ENCODE measurements at places on chromosomes 4 and X.
A peak's percentile ranks its signal among the peaks of the same experiment; 100 is the strongest.

- peak; percentile 6 for DNase-seq
These were observed 731 bp downstream of the BRWD3 start for GRCh38 chrX:80808881-80809411.

- no peak for DNase-seq
These were observed 91.1 kb downstream of the P2RY10 start for GRCh38 chrX:79036157-79036880.

- DNase-seq = no peak
These were observed 129.5 kb downstream of the LARP7 start for GRCh38 chr4:112766422-112766821.

DNA sequence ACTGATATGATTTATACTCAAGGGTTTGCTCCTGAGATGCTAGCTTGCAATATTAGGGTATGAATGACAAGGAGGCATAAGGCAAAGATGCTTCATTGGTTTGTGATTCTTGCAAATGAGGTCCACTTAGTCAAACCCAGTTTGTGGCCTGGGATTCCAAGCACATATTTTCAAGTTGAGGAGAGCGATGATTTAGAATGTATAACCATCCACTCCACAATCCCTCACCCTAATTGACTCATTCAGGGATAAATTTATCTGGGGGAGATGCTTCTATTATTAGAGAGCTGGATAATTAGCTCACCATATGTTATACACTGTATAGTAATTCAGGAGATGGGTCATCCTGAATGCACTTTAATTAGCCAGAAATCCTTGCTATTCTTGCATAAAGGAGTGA lies 118.3 kb upstream of the PUDP start:
- DNase-seq = no peak

DNA sequence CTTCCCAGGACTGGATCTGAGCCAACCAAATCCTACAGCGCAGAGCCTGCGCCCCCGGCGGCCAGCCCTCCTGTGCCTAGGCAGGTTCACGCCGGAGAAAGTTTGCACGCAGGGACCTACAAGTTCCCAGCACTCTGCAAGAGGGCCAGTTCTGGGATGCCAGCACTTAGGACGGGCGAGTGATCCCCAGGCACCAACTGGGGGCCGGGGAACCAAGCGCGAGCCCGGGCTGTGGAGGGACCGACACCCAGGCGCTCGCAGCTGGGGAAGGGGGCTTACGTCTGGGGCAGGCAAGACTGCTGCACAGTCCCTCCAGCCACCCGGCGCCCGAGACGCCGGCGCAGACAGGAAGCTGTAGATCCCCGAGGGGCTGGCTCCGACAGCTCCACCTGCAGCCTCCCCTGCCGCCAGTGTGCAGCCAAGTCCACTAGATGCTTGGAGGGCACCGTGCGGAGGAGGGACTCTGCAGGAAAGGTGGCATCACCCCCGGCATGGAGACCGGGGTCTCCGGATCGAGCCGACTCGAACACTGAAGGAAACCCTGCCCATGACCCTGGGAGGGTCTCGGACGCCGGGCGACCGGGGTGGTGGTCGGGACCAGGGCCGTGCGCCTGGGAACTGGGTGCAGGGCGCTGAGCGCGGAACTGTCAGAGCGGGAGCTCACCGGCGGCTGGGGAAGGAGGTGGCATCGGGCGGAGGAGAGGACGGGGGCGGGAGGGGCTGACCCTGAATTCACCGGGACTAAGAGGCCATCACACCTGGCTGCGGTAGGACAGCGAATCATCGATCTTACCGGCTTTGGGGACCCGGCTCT lies 566 bp downstream of the CORIN start:
- peak; percentile 17 for DNase-seq

DNA sequence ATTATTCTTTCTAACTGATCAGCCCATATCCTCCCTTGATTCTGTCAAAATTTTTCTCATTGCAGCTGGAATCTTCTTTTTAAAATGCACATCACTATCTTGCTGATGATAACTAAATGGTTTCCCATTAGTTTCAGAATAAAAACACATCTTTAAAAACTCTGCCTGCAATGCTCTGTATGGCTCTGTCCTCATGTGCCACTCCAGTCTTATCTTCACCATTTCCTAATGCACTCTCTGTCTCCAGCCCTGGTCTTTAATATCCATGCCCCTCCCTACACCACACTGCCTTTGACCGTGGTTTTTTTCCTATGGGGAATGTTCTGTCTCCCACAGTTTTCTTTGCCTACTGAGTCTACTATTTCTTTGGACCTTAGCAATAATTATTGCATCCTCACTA lies 244.1 kb upstream of the ARSJ start:
- DNase-seq = no peak

DNA sequence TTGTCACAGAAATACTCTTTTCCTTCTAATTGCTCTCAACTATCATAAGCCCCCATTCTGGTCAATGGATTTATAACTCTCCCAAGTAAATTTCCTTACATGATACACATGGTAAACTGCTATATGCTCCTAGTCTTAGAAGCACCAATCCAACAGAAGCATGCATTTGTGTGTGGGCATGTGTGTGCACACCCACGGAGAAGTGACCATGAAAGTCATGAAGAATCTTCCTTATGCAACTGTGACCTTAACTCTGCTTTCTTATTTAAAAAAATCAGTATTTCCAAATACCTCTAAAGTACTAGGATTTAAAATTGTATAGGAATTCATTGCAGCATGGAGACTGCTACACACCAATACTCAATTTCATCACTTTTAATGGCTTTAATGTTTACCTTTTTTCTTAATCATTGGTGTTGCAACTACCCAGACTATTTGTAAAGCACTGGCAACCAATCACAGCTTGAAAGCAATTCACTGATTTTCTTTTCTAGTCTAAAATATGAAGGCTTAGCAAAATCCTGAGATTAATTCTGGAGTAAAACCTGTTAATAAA lies 47.6 kb downstream of the MAML3 start:
- no peak for DNase-seq

GRCh38 chrX:131264053-131264452 lies 25.1 kb downstream of the IGSF1 start:
- no peak for DNase-seq

DNA sequence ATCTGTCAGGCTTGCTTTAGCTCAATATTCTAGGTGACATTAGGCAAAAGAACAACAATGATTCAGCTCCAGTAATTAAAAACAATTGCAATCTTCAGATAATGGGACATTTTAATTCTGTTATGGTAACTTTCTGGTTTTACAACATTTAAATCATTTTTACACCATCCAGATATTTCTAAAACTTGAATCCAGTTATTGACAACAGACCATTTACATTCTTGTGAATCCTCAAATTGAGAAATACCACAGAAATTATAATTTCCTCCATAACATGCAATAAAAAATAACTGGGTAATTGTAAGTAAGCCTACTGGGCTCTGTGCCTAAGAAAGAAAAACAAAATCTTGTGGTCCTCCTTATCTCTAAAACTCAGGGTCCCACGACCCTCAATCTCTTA lies 195.0 kb upstream of the S100G start:
- no peak for DNase-seq

DNA sequence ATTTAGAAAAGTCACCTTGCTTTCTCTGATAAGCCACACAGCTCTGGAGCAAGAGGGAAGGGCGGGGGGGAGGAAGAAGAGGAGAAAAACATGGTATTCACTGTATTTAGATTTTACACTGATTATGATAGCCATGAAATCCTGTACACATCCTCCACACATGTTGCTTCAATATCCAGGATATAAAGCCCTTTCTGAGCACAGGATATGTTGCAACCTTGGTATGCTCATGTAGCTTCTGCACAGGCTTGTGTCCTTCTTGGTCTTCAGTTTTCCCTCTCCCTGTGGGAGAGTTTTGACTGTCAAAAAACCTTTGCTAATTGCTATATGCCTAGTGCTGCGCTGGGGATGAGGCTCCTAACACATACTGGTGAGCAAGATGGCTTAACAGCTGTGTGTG lies 61.9 kb upstream of the DAPP1 start:
- DNase-seq = no peak

- DNase-seq = no peak
These were observed 30.7 kb upstream of the ATP6AP2 start for GRCh38 chrX:40550066-40550465.

DNA sequence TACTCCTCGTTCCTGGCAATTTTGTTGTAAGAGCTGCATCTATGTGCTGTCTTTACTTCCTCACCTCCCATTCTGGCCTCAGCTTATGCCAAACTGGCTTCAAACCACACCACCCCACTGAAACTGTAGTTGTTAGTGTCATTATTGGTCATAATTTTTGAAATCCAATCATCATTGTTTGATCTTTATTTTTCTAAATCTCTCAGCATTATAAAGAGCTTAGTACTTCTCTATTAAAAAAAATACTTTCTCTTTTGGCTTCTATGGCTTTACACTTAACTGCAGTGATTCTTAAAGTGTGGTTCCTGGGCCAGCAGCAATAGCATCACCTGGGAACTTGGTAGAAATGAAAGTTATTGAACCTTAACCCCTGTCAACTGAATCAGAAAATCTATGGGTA lies 83.5 kb upstream of the GRPR start:
- DNase-seq = no peak

DNA sequence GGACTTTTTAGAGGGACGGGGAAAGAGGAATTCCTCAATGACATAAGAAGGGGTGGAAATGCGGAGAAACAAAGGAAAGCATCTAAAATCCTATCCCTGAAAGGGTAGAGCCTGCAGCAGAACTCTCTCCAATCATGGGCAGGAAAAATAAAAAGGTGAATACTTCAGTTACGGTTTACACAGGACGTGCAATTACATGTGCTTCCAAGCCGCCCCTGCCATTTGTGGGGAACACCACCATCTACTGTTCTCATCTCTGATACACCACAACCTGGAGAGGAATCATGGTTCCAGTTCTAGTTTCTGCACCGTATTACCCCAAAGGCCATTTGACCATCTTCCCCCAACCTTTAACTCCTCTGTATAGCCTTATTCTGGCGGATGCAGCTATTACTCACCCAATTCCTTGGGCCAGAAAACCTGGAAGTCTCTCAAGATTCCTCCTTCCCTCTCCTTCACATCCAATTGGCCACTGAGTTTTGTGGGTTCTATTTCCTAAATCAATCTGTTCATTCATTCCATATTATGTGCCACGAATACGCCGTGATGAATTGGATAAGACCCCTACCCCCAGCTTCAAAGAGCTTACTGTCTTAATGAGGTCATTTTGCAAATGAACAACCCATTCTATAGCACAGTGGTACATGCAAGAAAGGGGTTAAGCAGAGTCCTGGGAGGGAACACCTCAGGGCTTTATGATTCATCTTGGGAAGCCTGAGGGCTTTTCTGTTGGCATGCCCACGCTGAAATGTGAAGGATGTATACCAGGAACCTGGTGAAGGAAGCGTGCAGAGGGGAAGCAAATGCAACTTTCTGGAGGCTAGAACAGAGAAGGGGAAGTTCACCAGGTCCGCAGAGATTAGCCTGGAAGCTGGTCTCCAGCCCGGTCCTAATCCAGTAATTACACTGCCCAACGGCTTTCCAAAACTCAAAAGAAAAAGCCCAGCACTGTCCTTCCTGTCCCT lies 1.4 kb upstream of the MSL3 start:
- no peak for DNase-seq

DNA sequence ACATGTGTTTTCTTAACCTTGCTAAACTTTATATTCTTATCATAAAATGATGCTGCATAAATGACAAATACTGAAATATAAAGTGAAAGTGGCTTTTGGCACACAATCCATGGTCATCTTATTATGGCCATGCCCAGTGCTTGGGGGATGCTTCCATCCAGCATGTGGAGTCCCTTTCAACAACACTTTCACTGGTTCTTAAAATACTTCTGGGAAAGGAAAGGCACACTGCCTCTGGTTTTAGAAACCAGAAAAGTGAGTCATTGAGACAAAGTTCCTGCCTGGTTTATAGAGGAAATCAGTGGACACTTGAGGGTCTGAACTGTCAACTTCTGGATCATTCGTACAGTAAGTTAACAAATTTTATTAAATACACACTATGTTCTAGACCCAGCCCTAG lies 248.0 kb upstream of the ADAMTS3 start:
- no peak for DNase-seq

DNA sequence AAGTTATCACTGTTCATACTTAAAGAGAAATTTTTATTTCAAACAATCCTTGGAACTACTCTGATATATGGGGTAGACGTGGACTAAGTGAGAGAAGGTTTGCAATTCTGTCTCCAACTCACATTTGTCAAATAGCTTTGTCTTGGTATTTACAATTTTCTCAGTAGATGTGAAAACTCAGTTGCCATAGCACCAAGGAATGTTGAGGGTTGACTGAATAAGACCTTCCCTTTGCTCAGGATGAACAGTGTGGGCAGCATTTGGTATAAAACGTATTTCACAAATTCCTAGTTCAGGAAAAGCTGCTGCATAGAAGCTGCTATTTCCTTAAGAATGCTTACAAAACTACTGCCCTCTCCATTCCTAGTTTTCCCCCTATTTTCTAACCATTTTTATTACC lies 399.5 kb downstream of the NKX6-1 start:
- DNase-seq = no peak

DNA sequence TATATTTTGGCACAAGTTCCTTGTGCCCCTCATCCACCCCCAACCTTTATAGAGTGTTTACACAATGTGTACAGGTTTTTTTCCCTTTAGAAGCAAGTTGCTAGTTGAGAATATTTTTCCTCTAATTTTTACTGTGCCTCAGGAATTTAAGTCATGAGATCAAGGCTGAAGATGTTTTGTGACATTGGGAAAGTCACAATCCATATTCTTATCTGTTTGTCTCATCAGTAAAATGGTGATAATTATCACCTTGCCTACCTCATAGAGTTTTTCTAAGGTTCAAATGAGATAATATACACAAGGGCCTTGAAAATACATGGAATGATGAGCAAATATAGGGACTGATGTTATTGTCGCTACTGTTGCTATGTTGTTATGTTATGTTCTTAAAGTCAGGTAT lies 109.6 kb upstream of the DIAPH2 start:
- DNase-seq = no peak

GRCh38 chr4:24473309-24473721 lies 111.0 kb downstream of the DHX15 start:
- DNase-seq = no peak

GRCh38 chr4:81491943-81492342 lies 20.2 kb upstream of the RASGEF1B start:
- DNase-seq = no peak

All from stimulated activated CD8-positive, alpha-beta memory T cell treated with anti-CD3 and anti-CD28 coated beads, Interleukin-12 subunit alpha, Interleukin-12 subunit beta, amount 100 ng/mL, for 4 hours (primary cell).